ENCODE measurements at places on chromosomes 12 and 14.

DNA sequence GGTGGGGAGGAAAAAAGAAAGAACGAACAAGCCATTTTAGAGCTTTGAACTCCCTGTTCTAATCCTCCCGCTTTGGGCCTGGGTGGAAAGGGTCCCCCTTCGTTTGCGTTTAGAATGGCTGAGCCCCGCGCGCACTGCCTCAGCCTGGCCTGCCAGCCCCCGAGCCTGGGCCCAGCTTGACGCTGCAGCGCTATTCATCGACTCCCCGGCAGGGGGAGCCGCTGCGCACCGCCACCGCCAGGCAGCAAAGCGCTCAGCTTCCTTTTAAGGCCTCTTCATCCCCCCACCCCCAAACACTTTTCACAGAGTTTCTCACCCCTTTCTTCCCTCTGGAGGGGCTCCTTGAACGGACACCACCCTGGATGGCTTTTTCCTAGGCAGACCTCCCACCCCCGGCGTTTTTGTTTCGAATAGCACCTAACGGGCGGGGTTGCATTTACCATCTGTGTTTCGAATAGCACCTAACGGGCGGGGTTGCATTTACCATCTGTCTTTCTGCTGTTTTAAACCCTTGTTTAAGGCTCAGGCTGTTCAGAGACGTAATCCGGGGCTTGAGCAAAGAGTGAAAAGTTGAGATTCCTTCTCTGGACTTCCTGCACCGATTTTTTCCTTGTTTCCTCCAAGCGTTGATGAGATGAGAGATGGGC is 56.4 kb upstream of the PIWIL1 start:
- DNase-seq, result no peak

DNA sequence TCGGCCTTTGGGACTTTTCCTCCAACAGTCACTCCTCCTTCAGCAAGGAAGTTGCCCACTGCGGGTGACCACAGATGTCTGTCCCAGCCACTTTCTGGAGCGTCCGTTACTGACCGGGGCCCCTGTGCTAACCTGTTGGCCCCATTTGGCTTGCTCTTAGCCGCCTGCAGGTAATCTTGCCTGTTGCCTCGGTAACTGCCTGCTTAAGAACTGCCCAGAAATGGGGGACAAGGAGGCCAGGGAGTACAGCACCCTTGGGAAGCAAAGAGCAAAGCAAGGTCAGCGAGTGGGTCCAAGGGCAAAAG is 338.8 kb upstream of the SFSWAP start:
- no peak for DNase-seq

DNA sequence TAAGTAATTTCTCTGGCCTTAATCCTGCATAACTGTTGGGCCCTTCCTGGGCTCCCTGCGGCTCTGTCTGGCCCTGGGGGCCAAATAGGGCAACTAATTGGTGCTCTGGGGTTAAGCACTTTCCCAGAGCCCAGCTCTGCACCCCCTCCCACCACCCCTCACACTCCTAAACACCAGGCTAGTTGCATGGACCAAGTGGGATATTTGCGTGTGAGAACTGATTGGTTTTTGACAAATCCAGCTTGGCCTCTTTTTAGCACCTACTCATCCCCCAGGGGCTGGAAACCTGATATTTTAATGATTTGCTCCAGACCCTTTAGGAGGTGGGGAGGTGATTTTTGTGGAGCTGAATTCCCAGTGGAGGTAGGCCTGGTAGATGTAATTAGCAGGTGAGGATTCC is 91.9 kb downstream of the DICER1 start:
- DNase-seq, result no peak

DNA sequence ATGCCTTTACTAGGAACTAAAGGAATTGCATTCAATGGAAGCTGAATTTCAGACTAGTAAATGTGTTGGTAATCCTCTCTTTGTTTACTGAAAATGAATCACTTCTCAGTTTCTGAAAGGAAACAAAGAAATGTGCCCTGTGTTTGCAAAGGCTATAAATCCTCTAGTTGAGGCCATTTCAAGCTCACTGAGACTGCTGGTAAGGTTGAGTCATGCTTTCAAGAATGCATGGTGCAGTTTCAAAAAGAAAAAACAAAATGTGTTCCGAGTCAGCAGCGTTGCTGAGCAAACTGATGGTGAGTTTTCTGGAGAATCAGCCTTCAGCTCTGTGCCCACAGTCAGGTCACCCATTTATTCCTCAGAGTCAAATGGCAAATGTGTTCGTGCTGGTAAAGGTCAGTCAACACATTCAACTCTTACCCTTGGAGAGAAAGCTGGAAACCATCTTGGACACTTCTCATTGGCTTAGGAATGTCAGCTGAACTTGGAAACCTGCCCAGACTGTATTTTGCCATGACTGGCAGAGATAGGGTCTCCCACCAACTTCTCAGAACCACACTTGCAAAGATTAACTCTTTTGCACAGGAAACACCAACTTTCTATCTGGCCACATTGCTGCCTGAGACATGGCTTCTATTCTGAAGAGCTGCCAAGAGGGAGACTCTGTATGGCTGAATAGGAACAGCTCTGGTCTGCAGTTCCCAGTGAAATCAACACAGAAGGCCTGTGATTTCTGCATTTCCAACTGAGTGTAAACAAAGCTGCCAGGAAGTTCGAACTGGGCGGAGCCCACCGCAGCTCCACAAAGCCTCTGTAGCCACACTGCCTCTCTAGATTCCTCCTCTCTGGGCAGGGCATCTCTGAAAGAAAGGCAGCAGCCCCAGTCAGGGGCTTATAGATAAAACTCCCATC is 484.4 kb downstream of the ATP23 start:
- peak; percentile 72 for DNase-seq

- no peak for DNase-seq
Measured at GRCh38 chr12:32098112-32098511, 8.5 kb upstream of the BICD1 start.

- no peak for DNase-seq
Measured at GRCh38 chr12:52730383-52730782, 27.1 kb upstream of the KRT77 start.

DNA sequence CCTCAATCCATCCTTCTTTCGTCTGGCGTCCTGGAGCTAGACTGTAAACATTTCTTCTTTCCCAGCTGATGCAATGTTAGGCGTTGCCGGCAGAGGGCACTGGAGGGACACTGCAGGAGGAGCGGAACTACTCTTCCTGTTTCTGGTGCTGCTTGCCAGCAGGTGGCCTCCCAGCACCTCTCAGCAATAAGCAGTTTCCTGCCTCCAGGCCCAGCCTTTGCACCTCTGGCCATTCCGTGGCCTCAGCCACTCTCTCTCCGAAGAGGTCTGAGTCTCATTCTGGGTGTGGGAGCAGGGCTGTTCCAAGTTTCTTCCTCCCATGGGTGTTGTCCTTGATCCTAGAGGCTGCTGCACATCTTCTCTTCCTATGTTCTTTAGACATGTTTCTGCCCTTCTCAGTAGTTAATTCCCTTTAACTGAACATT is 7.5 kb upstream of the ASPG start:
- DNase-seq, result peak; percentile 94

GRCh38 chr14:54695196-54695595 is 128.3 kb downstream of the SAMD4A start:
- no peak for DNase-seq

DNA sequence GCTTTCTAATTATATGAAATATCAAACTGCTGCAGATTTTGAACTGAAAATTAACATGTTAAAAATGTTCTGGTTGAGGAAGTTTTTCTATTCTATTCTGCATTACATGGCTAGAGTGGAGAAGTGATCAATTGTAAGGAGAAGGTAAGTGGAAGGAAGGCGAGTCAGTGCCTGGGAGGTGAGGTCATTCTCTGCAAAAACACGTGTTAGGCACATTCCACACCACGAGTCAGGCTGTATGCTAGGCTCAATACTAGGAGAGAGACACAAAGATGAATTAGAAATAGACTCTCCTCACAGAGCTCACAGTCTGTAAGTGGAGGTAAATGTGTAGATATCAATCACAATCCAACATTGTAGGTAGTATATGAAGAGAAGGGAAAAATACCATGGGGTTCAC is 194.1 kb downstream of the NOVA1 start:
- DNase-seq, result no peak

GRCh38 chr14:50906326-50907065 is 34.6 kb downstream of the ABHD12B start:
- DNase-seq, result peak; percentile 24

DNA sequence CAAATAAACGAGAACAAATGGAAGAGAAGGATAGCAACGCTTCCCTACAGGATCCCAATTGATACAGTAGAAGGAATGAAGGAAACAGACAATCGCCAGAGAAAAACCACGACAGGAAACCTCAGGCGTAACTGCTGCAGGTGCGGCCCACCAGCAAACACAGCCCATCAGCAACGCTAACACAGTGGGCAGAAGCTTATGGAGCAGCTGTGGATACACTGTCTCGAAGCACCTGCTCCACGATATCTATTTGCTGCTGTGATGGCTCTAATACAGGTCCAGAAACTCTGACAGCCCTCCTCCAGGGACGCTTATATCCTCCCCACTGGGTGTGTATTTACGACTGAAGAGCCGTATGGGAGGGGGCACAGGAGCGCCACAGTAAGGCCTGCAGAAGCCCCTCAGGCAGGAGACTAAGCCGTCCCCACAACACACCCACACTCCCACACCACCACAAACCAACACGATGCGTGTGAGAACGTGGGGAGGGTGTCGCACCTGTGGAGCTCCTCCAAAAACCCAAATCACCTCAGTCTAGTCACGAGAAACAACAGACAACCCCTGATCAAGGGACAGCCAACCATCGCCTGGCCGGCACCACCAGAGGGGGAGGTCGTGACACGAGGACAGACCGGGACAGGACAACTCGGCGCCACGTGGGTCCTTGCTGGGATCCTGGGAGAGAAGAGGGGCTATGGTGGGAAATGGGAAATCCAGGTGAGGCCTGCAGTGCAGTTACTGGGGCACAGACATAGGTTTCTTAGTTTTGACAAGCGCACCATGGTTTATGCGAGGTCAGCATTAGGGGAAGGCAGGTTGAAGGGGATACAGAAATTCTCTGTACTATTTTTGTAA is 24.0 kb downstream of the POLE start:
- no peak for DNase-seq

GRCh38 chr12:52404951-52405350 is 1.2 kb downstream of the KRT82 start:
- DNase-seq, result no peak

GRCh38 chr14:99909513-99910064 is 116.4 kb downstream of the EML1 start:
- no peak for DNase-seq

- DNase-seq, result peak; percentile 86
Measured at GRCh38 chr14:100285021-100285912, 21.0 kb downstream of the SLC25A29 start.

- DNase-seq, result no peak
Measured at GRCh38 chr14:64937171-64937820, 5.2 kb downstream of the GPX2 start.

- no peak for DNase-seq
Measured at GRCh38 chr14:34126586-34126985, 175.7 kb upstream of the EGLN3 start.

- no peak for DNase-seq
Measured at GRCh38 chr14:46818147-46818546, 166.6 kb upstream of the RPL10L start.

DNA sequence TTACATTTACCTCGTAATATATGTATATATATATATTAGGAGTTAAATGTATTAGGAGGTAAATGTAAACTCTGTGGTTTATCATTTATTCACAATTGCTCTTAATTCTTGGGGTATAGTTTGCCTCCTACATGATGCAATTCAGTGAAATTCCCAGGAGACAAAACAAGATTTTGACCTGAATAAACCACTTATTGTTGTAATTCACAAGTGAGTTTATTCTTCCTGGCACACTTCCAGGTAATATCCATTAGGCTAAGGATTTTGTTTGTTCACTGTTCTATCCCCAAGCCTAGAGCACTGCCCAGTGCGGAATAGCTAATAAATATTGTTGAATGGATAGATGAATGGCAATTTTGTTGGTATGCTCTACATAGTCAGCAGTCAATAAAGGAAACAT is 3.0 kb downstream of the SMIM10L1 start:
- DNase-seq, result no peak
